ENCODE measurements at places on chromosomes 3 and 15.

DNA sequence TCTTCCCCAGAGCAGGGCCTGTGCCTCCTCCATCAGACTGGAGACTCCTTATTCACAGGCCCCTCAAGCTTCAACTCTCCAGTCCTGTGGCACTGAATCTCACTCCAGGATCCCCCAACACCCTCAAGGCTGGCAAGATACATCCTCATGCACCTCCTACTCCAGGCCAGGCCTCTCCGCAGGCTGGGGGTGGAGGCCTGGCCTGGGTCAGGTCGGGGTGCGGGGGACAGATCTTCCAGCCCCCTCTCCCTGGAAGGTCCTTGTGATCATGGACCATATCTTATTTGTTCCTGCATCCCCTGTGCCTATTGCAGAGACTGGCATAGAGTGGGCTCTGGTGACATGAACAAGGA lies 147.3 kb downstream of the SMAD6 start:
- no peak for DNase-seq

- DNase-seq = no peak
Measured at GRCh38 chr3:151611419-151611818, 122.3 kb upstream of the AADACL2 start.

- DNase-seq = no peak
Measured at GRCh38 chr3:114519415-114519814, 225.6 kb downstream of the TIGIT start.

- no peak for DNase-seq
Measured at GRCh38 chr3:99783011-99783573, 34.6 kb upstream of the CMSS1 start.

GRCh38 chr15:58852347-58852746 lies 81.1 kb downstream of the SLTM start:
- peak; percentile 52 for DNase-seq

Measured in Kasumi-1 (cell line).